ENCODE measurements at places on chromosomes 1 and 21.

DNA sequence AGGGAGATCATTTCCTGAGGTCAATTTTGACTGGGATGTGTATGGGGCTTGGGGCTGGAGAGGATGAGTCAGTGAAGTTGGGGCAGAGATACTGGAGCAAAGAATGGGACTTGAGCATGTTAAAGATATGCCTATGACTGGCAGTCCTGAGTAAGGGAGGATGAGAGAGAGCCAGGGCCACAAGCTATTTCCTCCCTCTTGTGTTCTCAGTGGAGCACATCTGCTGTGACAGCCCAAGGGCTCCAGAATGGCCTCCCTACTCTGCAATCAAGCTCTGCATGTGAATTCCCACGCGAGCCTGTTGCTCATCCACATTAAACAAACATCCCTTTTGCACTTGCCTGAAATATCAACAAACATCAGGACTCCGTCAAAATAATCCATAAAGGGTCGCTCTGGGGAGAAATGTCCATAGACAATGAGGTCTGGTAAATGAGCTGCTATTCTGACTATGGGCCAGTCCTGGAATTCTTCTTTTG lies 9.2 kb downstream of the ADCY10 start:
- peak; percentile 39 for DNase-seq

DNA sequence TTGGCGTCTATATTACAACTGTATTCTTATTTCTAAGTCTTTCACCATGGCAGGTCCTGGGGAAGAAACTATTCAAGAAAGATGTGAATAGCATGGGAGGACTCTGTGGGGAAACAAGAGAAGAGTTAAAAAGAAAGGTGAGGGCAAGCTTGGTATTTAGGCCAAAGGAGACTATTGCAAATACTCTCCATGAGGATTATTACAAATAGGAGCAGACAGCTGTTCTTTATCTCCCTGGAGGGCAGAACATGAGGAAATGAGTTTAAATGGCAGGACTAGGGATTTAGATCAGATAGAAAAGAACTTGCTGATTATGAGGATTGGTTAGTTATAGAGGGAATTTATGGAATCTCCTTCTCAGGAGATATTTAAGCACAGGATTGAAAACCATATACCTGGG lies 186.8 kb downstream of the CDC7 start:
- no peak for DNase-seq

DNA sequence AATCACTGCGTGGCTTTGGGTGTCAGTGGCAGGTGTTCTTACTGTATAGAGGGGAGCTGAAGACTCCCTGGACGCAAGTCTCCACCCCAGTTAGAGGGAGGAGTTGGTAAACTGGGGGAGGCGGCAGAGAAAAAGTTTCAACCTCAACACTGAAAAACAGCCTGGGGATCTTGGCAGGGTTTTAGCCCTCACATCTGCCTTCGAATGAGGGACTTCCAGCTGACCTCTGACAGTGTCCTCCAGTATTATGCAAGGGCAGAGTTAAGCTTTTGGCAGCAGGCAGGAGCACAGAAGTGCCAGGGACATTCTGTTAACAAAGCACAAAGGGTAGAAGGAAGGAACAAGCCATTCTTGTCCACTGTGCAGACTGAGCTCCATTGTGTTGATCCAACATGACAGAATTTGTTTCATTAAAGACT lies 41.2 kb upstream of the RAB4A start:
- no peak for DNase-seq

GRCh38 chr1:115341948-115342347 lies 3.9 kb upstream of the NGF start:
- no peak for DNase-seq

- DNase-seq, result no peak
These were observed 12.3 kb downstream of the HUNK start for GRCh38 chr21:31885146-31885545.

DNA sequence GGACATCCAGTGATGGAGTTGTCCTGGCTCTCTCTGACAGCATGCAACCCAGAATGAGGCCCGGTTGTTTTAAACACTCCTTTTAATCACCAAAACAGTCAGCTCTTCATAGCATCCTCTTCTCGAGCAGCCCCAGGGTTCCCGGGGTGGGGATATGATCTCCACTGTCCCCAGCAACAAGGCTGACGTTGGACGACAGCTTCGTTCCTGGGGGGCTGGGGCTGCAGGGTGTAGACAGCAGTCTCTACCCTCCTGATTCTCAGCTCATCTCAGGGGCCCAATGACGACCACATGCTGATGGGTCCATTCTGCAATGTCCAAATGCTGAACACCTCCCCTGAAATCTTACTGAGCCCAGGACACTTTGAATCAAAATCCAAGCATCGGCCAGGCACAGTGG lies 27.0 kb downstream of the TRIM11 start:
- DNase-seq, result no peak

Data from smooth muscle cell of the brain vasculature (primary cell).